ENCODE measurements at places on chromosomes 3 and 15.

DNA sequence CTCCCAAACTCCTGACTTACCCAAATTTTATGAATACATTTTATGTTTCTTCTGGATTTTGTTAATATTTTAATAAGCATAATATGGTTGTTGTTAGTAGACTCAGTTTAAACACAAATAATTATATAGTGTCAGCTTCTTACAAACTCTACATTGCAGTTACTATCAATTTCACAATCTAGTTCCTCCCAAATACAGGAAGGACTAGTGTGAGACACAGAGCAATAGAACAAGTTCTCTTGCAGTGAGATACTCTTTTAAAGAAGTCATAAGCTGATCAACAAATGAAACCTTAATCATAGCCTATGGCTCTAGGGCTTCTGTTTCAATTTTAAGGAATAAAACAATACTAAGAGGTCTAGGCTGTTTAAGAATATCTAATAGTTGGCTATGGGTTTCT, 86.1 kb downstream of the SAMMSON start:
- no peak for DNase-seq

DNA sequence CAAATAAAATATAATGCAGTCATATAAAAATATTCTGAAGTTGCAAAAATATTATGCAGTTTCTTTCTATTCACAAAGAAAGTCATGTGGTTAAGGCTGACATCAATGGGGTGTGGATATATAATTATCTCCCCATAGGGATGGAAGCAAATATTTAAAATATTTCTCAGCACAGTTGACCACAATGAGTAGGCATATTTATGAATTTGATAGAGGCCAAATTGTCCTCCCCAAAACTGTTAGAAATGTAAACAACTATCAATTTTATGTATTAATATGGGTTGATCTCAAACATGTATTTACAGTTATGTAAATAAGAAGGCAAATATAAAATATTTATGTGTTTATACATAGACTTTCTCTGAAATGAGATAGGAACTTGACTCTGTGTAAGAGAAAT, 246.0 kb upstream of the CBLB start:
- peak; percentile 62 for DNase-seq

- DNase-seq: no peak
Measured at GRCh38 chr3:46666453-46666845, 27.0 kb downstream of the ALS2CL start.

GRCh38 chr3:151410891-151411559, 26.5 kb upstream of the P2RY12 start:
- DNase-seq: peak; percentile 63

DNA sequence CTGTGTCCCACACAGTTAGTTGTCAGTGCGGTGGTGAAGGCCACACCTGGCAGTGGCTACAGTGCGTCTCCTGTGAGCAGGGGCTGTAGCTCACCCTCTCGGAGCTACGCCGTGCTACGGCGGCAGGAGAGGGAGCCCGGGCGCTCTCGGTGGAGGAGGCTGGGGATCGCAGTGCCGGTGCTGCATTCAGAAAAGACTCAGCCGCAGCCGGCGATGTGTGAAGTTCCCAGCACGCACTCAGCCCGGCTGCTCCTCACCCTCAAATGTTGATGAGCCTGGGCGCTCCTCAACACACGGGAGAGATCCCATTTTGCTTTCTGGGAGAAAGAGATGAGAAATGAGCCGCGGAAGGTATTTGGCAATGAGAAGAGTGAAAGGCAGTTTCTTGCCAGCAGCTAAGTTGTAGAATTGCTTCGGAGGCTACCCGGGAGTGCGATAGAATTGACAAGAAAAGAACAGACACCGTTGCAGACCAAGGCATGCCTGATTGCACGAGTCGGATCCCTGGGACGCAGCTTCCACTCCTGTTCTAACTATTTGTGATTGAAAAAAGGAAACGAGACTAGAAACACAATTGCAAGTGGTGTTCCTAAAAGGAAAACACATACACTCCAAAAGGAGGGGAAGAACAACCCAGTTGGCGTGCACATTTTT, at the start of gene UNC13C:
Gene UNC13C, plus strand, starts transcription at position 189 of the 654 bp plus-strand sequence. CDS start 34,463 bp downstream, outside the sequence.
- peak; percentile 3 for DNase-seq

DNA sequence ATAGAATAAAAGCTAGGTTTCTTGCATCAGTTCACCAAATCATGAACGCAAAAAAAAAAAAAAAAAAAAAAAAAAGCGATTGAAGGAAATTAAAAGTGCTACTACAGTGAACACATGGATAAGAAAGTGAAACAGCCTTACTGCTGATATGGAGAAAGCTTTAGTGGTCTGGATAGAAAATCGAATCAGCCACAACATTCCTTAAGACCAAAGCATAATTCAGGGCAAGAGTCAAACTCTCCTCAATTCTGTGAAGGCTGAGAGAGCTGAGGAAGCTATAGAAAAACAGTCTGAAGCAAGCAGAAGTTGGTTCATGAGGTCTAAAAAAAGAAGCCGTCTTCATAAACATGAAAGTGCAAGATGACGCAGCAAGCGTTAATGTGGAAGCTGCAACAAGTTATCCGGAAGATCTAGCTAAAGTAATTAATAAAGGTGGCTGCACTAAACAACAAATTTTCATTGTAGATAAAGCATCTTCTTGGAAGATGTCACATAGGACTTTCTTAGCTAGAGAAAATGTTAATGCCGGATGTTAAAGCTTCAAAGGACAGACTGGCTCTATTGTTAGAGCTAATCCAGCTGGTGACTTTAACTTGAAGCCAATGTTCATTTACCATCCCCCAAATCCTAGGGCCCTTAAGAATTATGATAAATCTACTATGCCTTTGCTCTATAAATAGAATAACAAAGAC, 19.2 kb downstream of the P3H2 start:
- peak; percentile 36 for DNase-seq

GRCh38 chr3:165920984-165921383, 83.8 kb upstream of the BCHE start:
- DNase-seq: no peak

GRCh38 chr3:191753196-191753595, 292.2 kb downstream of the PYDC2 start:
- peak; percentile 8 for DNase-seq
